Activated CD4-positive, alpha-beta T cell treated with anti-CD3 and anti-CD28 coated beads, Interleukin-10, Interleukin-2, amounts not matched to agents 100 ng/mL and 50 ng/mL, durations not matched to agents 16 hours and 8 hours (primary cell): ENCODE measurements at places on chromosomes 3 and 15.
A peak's percentile ranks its signal among the peaks of the same experiment; 100 is the strongest.

DNA sequence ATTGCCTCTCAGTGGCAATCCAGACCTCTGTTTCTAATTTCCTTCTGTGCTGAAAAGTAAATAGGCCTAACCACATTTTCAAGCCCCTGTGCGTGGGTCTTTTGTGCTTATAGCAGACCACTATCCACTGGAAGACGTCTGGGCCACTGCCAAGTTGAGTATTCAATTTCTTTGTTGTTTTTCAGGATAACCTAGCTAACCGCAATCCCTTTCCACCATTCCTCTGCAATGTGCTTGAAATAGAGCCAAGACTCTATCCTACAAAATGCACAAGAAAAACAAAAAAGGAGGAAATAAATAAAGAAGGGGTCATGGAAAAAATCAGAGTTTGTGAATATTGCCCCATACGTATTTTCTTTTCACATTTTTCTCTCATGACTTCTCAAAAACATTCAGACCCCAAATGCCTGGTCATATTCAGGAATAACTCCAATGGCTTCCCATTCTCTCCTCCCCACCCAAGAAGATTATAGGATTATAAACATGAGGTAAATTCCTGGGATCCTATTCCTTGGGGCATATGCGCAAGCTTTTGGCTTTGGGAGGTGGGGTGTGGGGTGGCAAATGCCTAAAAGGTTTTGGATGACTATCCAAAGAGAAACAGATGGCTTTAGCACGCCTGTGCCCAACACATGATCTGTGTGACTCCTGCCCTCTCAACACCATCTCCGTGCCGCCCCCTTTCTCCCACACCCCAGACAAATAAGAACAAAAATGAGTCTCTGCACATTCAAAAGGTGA, 217.9 kb upstream of the THBS1 start:
- no peak for DNase-seq

GRCh38 chr3:47711596-47711995, 70.1 kb downstream of the SMARCC1 start:
- DNase-seq, result no peak

DNA sequence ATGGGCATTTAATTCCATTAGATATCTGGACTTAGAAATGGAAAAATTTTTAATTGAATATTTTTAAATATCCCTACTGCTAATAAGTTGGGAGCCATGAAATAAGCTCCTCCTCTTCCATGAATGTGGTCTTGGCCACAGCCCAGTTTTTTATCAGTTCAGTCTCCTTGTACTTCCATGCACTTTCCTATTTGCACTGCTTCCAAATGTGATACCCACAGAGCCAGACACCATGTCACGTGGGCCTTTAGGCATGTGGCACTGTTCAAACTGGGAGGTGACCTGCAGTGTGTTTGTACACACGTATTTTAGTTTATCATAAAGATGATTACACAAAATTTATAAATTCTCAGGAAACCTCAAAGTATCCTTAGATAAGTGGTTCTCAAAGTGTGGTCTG, 80.1 kb upstream of the DGKG start:
- DNase-seq, result no peak

GRCh38 chr15:77634266-77634962, 1.7 kb upstream of the LINGO1 start:
- DNase-seq, result peak; percentile 76

- no peak for DNase-seq
These were observed 82.0 kb downstream of the TFRC start for GRCh38 chr3:195999896-196000295.

- no peak for DNase-seq
These were observed 51.6 kb downstream of the RAB11A start for GRCh38 chr15:65920825-65921309.
